ENCODE measurements at places on chromosomes 7 and 10.

GRCh38 chr7:26487780-26488515 lies 196.3 kb downstream of the SNX10 start:
- DNase-seq = no peak

DNA sequence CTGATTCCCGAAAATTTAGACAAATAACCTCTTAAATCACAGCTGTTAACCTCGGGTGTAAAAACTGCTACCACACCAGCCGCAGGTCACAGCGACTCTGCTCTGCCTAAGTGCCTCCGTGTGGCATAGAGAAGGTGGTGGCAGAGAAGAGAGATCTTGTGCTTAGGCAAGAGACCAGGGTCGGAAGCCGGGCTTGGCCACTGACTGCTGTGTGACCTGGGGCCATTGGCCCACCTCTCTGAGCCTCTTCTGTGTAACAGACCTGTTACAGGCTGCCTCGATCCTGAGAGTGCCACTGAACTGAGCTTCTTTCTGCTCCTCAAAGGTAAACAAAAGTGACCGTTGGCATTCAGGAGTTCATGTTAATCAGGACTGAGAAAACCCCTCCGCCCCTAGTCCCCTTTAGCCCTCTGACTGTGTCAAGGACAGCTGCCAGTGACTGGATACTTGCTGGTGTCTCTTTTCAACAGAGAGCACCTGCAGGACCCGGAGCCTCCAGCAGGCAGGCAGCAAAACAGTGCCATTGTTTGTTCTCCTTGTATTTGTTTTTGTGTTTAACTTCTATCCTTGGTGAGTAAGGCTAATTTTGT lies 36.5 kb downstream of the ZMIZ1 start:
- no peak for DNase-seq

- no peak for DNase-seq
Observed at GRCh38 chr7:102065226-102065625, 221.4 kb upstream of the SH2B2 start.

DNA sequence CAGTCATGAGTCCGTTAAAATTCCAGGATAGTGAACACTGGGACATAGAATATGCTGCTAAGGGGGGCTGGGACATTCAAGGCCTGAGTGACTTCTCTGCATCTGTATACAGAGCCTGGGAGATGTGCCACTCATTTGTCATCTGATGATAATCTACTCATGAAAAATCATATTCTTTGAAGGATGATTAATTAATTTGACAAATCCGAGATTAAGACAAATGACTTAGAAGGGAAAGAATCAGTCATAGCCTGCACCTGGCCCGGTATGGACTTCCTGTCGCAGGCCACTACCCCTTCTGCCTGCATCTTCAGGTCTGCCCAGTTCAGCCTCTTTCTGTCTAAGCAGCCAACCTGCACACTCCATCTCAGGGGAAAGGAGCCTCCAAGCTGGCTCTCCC lies 18.8 kb upstream of the FAM170B start:
- no peak for DNase-seq

DNA sequence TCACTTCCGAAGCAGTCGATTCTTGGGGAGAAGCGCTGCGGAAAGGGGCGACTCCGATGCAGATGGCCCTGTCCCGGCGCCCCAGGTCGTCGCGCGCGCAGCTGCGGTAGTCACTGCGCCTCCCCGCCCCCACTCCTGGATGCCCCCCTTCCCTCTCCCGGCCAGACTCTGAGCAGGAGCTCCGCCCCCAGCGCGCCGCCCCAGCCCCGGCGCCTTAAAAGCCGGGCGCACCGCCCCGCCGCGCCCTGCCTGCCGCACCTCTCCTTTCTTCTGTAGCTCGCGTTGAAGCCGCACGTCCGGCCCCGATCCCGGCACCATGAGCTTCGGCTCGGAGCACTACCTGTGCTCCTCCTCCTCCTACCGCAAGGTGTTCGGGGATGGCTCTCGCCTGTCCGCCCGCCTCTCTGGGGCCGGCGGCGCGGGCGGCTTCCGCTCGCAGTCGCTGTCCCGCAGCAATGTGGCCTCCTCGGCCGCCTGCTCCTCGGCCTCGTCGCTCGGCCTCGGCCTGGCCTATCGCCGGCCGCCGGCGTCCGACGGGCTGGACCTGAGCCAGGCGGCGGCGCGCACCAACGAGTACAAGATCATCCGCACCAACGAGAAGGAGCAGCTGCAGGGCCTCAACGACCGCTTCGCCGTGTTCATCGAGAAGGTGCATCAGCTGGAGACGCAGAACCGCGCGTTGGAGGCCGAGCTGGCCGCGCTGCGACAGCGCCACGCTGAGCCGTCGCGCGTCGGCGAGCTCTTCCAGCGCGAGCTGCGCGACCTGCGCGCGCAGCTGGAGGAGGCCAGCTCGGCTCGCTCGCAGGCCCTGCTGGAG lies at the start of gene INA:
INA (plus strand) TSS at position 243 of the 817 bp plus-strand sequence; CDS start at position 317, 74 bp downstream.
- DNase-seq = no peak

DNA sequence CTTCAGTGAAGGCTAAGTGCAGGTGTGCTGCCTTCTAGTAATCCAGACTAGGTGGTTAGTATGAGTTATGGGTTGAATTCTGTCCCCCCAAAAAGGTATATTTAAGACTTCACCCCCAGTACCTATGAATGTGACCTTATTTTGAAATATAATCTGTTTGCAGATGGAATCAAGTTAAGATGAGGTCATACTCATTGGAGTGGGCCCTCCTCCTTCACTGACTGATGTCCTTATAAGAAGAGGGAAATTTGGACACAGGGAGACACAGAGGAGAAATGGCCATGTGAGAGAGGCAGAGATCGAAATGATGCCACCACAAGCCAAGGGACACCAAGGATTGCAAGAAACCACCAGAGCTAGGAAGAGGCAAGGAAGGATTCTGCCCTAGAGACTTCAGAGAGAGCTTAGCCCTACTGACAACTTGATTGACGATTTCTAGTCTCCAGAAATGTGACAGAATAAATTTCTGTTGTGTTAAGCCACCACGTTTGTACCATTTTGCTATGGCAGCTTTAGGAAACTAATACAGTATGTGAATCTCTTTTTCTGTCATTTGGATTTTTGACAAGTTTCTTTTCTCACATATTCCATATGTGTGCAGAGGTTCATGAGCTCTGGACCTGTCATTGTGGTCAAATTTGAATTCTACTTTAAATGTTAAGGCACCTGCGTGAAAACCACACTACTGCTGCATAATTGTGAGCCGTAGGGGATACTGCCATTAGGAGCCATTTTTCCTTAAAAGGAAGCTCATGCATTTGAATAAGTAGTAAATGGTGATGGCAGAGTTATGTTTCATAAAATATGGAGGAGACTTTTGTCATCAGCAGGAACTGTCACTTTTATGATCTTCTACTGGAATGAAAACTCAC lies 2.6 kb upstream of the RPA3 start:
- DNase-seq = no peak

DNA sequence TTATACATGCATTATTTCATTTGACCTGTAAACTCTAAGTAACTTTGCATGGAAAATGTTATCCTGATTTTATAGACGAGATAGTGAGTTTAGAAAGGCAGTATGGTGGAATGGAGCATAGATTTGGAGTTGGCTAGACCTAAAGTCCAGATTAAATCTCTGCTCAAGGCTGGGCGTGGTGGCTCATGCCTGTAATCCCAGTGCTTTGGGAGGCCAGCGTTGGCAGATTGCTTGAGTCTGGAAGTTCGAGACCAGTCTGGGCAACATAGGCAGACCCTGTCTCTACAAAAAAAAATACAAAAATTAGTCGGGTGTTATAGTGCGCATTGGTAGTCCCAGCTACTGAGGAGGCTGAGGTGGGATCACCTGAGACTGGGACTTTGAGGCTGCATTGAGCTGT lies 9.4 kb downstream of the PTEN start:
- no peak for DNase-seq

- DNase-seq = no peak
Observed at GRCh38 chr10:75159519-75159918, 48.1 kb downstream of the SAMD8 start.

GRCh38 chr10:128498746-128499145 lies 372.5 kb upstream of the MKI67 start:
- DNase-seq = no peak

DNA sequence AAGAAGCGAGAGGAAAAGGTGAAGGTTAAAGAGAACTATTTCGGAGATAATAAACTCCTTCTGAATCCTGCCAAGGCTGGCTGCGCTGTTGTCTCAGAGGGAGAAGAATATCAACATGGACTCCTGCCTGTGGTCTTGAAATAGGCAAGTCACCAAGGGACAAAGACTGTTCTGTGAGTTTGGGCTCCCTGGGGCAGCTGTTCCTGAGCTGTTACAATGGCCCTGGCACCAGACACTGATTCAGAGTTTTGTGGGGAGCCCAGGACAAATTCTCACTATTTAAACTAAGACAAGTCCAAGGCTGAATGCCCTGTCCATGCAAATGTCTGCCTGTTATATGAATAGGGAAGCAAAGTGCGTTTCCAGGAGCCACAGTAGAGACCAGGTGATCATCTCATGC lies 81.4 kb downstream of the PRPF18 start:
- DNase-seq = no peak

DNA sequence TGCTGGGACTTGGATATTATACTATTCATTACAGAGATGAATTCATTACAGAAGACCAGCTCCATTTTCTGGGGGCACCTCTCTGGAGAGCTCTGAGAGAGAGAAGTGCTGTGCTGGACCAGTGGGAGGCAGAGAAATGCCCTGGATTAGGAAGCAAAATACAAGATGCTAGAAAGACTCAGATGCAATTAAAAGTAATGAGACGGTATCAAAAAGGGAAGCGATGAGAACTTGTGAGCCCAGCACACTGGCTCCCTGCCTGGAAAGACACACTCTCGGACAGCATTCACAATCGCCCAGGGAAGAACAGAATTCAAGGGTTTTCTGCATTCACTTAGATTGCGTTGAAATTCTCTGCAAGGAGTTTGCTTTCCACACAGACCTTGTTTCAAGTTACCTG lies 3.5 kb upstream of the FRAT2 start:
- DNase-seq = no peak

DNA sequence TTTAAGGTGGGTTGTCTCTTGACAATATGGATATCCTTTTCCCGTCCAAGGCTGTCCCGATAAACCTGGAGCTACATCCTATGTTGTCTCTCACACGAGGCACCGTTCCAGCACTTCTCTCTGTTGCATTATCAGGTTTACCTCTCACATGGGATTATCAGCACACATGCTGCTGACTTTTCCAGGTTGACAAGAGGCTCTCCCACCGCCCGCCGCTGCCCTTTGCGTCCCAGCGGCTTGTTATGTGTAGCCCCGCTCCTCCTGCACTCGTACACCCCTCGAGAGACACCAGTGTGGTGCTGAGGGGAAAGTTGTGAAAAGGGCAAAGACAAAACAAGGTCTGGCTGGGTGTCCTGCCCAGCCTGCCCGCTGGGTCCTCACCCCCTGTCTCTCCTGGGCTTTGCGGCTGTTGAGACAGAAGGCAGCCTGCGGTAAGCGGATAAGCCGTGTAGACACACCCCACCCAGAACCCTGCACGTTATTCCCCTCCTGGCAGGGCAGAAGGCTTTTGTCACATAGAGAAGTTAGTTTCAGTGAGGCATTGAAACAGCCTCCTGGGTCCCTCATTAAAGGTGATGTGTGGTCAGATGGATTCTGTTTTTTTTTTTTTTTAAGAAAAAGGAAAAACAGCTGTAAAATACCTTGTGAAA lies 38.7 kb downstream of the UBE3C start:
- DNase-seq = no peak

- no peak for DNase-seq
Observed at GRCh38 chr10:48457949-48458661, 146.8 kb downstream of the ARHGAP22 start.

- no peak for DNase-seq
Observed at GRCh38 chr7:139694389-139694676, 83.5 kb downstream of the HIPK2 start.

- peak; percentile 49 for DNase-seq
Observed at GRCh38 chr10:75226656-75227055, 9.1 kb downstream of the COMTD1 start.
